ENCODE measurements at places on chromosomes 13 and 19. TPM values are rescaled to one million over a fixed set of nuclear protein-coding genes. Genes with fewer than 3 reads are reported as not detected.

ZNF559 gene
- total RNA-seq, result 9.2 TPM

AZU1 gene
- not detected for total RNA-seq

RDH8 gene
- total RNA-seq, result not detected

MEDAG gene
- total RNA-seq, result 5.0 TPM

KIR2DL1 gene
- total RNA-seq, result not detected

GARRE1 gene
- 16.0 TPM for total RNA-seq

PRR22 gene
- 0.18 TPM for total RNA-seq

VSTM1 gene
- not detected for total RNA-seq

KLK7 gene
- total RNA-seq, result not detected

FBXO27 gene
- total RNA-seq, result 6.4 TPM

C19orf85 gene
- not detected for total RNA-seq

GPR12 gene
- not detected for total RNA-seq

Data from smooth muscle cell of the umbilical artery (primary cell).